ENCODE measurements at places on chromosomes 7 and 10.

GRCh38 chr7:29167721-29168120 lies 21.4 kb upstream of the CPVL start:
- DNase-seq: no peak

GRCh38 chr10:131002031-131002861 lies 309.3 kb downstream of the TCERG1L start:
- DNase-seq: no peak

GRCh38 chr10:86804805-86805204 lies 48.4 kb downstream of the BMPR1A start:
- no peak for DNase-seq

GRCh38 chr7:82594665-82595064 lies 151.1 kb upstream of the CACNA2D1 start:
- DNase-seq: no peak

GRCh38 chr10:37434091-37434490 lies 308.7 kb downstream of the ANKRD30A start:
- DNase-seq: no peak

All from stromal cell of bone marrow (primary cell).